Hematopoietic multipotent progenitor cell treated with erythropoietin and hydrocortisone succinate and interleukin-3 and kit ligand, for 4 days (in vitro differentiated cells): ENCODE measurements at places on chromosomes 2 and 18.

DNA sequence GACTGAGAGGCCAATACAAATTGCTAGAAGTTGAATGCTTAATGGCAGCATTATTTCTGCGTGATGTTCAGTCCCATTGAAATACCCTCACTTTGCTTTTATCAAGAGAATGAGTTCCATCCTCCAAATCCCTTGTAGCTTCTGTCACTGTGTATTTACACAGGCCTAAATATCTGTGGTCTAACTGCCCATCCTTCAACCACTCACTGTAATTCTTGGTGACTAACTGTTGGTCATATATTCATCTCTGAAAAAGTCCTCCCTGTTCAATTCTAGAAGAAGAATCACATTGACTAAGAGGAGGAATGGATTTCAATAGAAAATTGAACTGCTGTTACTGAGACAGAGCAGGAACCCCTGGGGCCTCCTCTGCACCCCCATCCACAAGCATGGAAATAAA lies 74.2 kb upstream of the L3MBTL4 start:
- DNase-seq: no peak

GRCh38 chr2:189835855-189836558 lies 51.8 kb downstream of the PMS1 start:
- DNase-seq: no peak

DNA sequence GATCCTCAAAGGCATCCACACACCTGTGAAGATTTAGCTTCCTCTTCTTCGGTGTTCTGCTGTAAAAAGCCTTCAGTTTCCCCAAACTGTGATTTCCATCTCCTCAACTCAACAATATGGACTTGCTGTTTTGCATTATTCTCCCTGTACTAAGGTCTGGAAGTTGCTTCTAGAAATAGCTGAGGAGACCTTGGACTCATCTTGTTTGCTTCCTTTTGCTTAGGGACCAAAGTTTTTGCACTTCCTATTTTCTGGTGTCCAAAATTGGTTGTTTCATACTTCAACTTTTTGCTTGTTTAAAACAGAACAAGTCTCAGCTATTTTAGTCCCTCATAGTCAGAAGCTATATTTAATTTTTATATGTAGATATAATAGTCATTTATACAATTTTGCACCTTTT lies 201.9 kb upstream of the COPS8 start:
- DNase-seq: no peak

DNA sequence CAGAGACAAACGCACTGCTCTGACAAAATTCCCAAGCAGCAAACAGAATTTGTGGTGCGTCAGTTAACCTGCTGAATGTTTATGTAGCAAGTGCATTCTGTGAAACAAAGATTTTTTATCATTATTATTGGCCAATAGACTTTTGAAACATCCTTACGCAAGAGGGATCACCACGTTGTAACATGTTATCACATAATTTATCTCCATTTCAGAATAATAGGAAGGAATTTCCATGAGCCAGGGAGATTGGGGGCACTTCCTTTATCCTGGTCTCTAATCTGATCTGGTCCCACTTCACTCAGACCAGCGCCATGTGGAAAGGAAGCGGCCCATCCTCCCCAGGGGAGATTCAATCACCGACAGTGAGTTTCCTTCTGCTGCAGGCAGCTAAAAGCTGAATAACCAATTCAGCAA lies 166.1 kb downstream of the PID1 start:
- DNase-seq: peak; percentile 6

GRCh38 chr2:147033044-147033443 lies 811.8 kb upstream of the ACVR2A start:
- no peak for DNase-seq

- DNase-seq: no peak
Observed at GRCh38 chr2:11995456-11995855, 249.0 kb downstream of the LPIN1 start.

- no peak for DNase-seq
Observed at GRCh38 chr2:142796588-142796987, 80.9 kb upstream of the KYNU start.
